ENCODE measurements at places on chromosomes 2 and 18. TPM values are rescaled to one million over a fixed set of nuclear protein-coding genes. Genes with fewer than 3 reads are reported as not detected.

- no peak for DNase-seq
Observed at GRCh38 chr18:6591491-6591890, 138.0 kb upstream of the ARHGAP28 start.

DNA sequence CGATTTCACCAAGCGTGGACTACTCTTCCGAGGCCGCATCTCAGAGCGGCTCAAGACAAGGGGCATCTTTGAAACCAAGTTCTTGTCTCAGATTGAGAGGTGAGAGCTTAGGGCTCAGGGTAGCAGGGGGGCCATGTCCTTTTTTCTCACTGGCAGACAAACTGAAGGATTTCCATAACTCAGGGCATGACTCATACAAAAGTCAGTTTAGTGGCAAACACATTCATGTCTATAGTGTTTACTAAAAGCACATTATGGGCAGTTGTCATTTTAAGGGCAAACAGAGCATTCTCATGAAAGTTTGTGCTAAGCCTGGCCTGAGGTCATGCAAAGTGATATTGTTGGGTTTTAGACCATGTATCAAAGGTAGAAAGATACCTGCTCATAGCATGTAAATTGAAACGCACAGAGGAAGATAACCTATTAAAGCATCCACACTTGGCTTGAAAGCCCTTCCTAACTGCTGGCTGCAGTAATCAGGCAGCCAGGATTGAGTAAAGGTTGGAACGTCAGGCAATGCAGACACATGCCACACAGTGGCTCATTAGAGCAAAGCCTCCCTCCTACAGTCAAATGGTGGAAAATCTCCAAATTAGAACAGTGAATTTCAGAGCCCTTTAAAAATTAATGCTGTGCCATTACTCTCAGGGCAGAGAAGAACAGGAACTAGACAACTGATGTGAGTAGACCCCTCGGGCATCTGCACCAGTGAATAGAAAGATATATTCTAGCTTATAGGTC is 54.2 kb downstream of the HK2 start:
- DNase-seq, result no peak

DNA sequence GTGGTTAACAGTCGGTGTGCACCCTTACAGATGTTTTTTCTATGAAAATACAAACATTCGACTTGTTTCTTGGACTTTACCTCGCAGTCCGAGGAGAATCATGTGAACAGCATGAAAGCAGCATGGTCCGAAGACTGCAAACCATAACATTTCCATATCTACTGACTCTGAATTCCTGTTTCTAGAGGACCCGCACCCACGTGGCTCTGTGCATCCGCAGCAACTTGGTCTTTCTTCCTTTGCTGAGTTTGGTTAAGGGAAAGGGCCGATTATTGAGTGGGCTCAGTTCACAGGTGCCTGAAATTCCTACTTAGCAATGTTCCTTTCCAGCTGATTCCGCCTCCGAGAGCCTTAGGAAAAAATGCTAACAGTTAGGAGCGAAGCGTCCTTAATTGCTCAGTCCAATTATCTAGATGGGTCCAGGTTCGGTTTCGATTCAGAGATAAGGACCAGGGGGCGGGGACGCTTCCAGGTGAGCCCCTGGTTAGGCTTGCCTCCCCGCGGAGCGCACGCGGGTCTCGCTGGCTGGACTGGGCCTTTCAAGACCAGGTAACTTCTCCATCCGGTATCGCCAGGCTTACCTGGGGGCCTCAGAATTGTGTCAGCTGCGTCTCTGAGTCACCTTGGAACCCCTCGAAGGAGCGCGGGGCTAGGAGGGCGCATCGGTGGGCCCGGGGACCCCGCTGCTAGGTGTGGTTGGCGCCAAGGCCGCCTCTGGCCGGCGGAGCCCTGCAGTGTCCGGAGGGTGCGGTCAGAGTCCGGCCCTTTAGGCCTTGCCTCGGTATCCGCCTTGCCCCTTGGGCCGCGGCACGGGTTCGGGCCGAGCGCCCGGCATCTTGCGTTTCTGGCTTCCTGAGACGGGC is 1.1 kb upstream of the B3GNT2 start:
- DNase-seq, result no peak

DNA sequence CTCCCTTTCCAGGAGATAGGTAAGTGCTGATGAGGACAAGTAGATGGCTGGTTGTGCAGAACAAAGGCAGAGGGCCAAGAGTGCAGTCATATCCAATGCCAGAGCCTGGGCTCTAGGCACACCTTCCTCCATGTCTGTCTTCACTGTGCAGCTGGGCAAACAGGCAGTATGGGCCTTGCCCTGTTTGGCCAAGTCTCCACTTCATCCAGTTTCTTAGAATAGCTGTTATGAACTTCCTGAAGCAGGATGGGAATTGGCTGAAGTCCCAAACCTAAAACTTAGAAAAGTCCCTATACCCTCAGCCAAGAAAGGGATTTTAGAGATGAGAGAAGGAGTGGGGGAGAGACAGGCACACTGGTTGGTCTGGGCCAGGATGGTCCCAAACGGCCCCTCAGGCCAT is 37.5 kb upstream of the CYP26B1 start:
- DNase-seq, result no peak

GRCh38 chr2:20421988-20422370 is 24.9 kb upstream of the RHOB start:
- DNase-seq, result no peak

Gene TFPI
- polyA plus RNA-seq, result 20.6 TPM
